ENCODE measurements at places on chromosomes 13 and 19.

DNA sequence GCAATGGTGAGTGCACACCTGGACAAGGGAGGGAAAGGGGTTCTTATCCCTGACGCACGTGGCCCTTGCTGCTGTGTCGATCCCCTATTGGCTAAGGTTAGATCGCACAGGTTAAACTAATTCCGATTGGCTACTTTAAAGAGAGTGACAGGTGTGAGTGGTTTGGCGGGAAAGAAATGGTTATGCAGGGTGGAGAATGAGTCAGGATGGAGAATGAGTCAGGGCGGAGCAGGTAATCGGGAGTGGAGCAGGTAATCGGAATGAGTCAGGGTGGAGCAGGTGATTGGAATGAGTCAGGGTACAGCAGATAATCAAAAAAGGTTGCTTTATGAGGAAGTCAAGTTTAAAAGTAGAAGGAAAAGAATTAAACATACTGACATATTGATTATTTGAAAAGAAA lies 24.4 kb upstream of the SIAH3 start:
- DNase-seq = no peak

DNA sequence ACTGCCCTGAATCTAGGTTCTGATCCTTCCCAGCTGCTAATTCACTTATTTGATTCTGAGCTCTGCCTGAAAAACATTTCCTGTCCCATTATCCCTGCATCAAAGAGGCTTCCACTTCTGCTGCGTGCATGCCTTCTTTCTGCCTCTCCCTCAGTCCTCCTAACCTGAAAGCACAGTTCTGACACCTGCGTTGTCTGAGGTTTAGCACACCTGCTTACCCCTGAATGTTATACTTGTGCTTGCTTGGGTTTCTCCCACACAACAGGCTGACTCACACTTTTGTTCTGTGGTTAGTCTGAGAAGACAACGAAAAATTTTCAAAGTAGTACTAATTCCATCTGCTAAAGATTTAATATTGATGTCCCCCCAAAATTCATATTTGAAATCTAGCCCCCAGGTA lies 3.1 kb upstream of the SOHLH2 start:
- no peak for DNase-seq

GRCh38 chr13:79541426-79542049 lies 60.6 kb downstream of the NDFIP2 start:
- DNase-seq = peak; percentile 45

DNA sequence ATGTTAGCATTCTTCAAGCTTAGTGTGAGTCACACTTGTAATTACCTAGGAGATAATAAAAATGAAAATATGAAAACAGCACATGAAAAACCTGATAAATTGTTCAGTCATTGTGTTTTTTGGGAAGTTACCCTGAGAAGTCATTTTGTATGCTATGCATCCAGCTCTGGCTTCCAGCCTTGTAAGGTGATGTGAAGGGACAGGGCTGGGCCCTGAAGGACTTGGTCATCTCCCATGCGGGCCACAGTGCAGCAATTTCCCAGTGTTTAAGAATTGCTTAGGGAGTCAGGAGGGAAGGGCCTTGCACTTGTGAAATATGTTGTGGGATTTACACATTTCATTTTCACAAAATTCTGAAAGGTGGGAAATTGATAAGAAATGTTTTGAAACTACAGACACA lies 41.3 kb downstream of the ARHGEF7 start:
- DNase-seq = no peak

- DNase-seq = no peak
Measured at GRCh38 chr13:97976610-97977521, 23.4 kb downstream of the IPO5 start.

DNA sequence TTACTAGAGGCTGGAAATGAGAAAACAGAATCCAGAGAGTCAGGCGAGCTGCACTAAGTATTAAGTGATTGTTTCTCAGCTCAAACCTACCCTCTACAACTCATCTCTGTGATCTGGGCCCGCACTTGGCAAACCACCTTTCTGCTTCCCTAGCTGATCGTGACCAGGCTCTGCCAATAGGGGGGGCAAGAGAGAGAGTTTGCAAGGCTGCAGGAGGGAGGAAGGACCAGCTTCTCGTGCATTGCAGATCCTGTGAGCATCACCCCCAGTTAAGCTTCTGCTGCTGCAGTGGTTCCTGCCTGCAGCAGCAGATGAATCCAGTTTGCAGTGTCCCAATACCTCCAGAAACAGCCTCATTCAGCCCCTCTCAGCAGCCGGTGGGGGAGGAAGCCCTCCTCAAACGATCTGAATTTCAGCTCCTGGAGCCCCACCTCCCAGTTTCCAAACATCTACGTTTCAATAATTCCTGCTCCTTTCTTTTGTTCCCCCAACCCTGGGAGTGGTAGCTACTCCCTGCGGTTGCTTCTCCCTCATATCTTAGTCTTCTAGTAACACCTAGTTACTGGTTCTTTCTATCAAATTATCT lies 20.0 kb downstream of the XRCC1 start:
- peak; percentile 47 for DNase-seq

DNA sequence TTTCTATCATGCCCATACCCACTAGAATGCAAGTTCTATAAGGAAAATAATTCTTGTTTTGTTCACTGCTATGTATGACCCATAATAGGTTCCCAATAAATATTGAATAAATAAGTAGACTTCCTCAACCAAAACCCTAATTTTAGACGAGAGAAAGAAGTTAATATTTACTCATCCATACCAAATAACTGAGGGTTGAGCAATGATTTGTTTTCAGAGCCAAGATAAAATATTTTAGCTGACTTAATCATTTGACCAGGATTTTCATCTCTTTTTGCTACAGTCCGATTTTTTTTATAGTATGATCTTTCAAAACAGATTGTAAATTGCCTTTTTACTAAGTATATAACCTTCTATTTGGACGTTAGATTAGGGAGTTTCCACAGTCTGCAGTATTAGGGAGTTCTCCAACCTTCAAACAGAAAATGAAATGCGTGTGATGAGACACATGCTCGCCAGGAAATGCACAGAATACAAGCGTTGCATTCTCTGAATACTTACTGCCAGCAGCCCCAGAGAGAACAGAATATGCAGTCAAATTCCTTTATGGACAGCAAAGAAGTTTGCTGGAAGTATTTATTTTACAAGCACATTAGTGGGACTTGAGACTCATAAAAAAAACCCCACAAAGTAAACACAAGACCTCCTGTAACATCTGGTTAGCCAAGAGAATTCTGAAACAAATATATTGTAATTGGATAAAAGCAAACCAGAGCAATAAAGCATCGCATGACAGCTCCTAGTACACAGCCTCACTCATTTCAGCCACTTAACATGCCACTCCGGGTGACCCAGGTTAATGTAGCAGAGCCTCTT lies 230.0 kb downstream of the MYO16 start:
- DNase-seq = no peak

- DNase-seq = no peak
Measured at GRCh38 chr19:33810821-33811220, 14.2 kb downstream of the KCTD15 start.

DNA sequence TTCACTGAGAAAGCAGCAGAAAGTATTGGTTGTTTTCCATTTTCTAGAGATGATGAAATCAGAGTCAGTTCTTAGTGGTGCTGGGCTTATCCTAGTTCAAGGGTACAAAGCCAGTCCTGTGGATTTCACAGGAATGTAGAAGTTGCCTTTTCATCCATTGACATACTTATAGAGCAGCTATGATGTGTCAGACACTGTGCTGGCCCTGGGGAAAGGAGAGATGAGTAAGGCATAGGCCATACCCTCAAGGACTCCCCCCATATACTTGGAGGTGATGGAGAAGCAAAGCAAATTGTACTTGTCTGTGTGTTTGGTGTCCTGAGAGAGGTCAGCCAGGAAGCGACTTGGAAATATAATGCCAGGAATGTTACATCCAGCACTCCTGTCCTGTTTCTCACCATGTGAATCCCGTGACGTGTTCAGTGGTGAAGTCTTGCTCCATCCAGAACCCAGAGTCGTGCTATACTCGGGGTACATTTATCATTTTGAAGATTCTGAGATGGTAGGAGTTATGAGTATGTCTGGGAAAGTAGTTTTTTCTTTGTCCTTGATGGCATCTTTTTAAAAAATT lies 22.6 kb downstream of the ERCC5 start:
- DNase-seq = no peak

GRCh38 chr13:90498096-90498495 lies 849.4 kb upstream of the MIR17HG start:
- DNase-seq = no peak

- DNase-seq = no peak
Measured at GRCh38 chr13:30303269-30303668, 4.1 kb downstream of the KATNAL1 start.

- DNase-seq = peak; percentile 20
Measured at GRCh38 chr13:114146629-114147028, 14.2 kb upstream of the RASA3 start.

DNA sequence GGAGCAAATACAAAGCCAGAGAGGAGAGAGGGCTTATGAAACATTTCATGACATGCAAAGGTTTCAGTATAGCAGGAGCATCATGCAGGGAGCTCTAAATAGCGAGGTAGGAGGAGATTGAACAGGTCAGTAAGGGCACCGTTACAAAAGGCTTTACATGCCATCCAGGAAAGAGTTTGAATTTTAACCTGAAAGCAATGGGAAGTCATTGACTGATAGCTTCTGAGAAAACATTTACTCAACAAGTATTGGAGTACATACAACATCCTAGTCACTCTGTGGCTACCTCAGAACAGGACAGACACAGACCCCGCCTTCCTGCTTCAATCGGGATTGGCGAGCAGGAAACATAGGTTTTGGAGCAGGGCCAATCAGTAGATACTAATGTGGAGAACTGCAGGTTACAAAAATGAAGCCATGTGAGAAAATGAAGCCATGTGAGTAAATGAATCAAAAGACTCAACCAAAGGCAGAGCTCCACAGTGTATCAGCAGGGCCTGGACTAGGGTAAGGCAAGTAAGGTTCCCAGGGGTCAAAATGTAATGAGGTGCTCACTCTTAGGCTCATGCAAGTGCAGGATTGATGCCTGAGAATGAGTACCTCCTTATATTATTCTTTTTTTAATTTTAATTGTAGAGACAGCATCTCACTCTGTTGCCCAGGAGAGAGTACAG lies 46.8 kb upstream of the FNDC3A start:
- DNase-seq = no peak

DNA sequence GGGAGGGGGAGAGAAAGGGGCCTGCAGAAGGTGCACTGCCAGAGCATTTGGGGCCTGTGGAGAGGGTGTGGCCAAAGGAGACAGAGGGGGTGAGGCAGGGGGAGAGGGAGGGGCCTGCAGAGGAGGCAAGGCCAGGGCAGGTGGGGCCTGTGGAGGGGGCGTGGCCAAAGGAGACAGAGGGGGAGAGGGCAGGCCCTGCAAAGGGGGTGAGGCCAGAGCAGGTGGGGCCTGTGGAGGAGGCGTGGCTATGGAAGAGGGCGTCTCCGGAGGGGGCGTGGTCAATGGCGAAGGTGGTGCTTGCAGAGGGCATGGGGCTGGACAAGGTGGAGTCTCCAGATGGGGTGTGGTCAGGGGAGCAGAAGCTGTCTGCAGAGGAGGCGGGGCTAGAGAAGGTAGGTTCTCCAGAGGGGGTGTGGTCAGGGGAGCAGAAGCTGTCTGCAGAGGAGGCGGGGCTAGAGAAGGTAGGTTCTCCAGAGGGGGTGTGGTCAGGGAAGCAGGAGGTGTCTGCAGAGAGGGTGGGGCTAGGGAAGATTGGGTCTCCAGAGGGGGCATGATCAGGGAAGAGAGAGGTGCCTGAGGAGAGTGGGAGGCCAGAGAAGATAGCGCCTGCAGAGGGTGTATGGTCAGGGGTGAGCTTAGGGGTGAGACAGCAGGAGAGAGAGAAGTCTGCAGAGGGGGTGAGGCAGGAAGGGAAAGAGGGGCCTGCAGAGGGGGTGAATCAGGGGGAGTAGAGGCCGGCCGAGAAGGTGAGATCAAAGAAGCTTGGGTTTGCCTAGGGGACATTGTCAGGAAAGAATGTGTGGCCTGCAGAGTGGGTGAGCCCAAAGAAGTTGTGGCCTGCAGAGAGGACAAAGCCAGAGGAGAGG lies 3.4 kb downstream of the PRR36 start:
- peak; percentile 35 for DNase-seq

- no peak for DNase-seq
Measured at GRCh38 chr13:114134111-114134943, 1.9 kb upstream of the RASA3 start.

DNA sequence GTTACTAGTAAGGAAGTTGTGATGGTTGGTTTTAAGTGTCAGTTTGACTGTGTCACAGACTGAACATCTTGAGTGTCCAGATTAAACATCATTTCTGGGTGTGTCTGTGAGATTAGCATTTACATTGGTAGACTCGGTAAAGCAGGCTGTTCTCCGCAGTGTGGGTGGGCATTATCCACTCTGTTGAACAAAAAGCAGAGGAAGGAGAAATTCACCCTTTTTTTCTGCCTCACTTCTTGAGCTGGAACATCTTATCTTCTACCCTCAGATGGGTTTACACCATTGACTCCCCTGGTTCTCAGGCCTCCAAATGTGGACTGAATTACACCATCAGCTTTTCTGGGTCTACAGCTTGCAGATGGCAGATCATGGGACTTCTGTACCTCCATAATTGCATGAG lies 63.7 kb upstream of the ZDHHC20 start:
- no peak for DNase-seq

DNA sequence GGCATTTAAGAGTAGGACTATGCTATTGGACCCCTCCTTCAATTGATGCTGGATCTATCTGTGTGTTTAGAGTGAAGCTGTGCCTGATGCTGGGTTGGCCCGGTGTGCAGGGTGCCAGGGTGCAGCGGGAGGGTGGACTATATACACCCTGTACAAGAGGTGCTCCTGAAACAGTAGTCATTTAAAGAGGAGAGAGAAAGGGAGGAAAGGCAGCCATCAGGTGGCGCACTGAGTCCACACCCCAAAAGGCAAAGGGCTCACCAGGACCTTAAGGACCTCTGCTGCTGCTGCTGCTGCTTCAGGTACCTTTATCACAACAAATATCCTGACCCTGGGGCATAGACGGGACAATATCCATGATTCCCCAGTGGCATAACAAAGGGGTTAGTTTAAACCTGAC lies 39.4 kb downstream of the ZNF136 start:
- DNase-seq = no peak

- no peak for DNase-seq
Measured at GRCh38 chr13:65606622-65607021, 1623.5 kb downstream of the PCDH9 start.

DNA sequence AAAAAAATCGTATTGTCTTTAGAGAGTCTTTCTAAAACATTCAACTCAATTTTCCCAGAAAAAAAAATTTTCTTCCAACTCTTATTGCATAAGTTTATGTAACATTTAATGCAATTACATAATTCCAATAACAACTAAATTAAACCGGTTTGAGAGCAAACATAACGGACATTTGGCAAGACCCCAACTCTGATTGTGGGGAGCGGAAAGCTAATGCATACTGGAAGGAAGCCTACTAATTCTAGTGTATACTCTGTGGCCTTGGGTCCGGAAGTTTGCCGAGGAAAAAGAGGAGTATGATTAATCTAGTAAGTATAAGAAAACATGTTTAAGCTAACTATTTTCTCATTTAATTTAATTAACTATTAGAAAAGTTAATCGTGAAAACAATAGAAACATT lies 21.3 kb upstream of the MIR17HG start:
- no peak for DNase-seq

- DNase-seq = no peak
Measured at GRCh38 chr19:49952479-49952836, 8.5 kb downstream of the SIGLEC11 start.
